ENCODE measurements at places on chromosomes 13 and 19. TPM values are rescaled to one million over a fixed set of nuclear protein-coding genes. Genes with fewer than 3 reads are reported as not detected.

The ZNF85 gene
- 10.4 TPM for total RNA-seq

The SOHLH2 gene
- not detected for total RNA-seq

The FCAR gene
- total RNA-seq = not detected

The ZNF135 gene
- total RNA-seq = 0.12 TPM

The ACP7 gene
- not detected for total RNA-seq

The FREM2 gene
- total RNA-seq = 0.15 TPM

The PRR12 gene
- 41.8 TPM for total RNA-seq

The FIZ1 gene
- total RNA-seq = 15.5 TPM

The ZNF442 gene
- total RNA-seq = 1.1 TPM

The MATK gene
- total RNA-seq = 11.2 TPM

The ZNF154 gene
- total RNA-seq = 8.5 TPM

The USE1 gene
- total RNA-seq = 27.8 TPM

The PLPPR3 gene
- total RNA-seq = not detected

The ATP1A3 gene
- total RNA-seq = 0.95 TPM

The KCNK6 gene
- total RNA-seq = 21.6 TPM

The C13orf42 gene
- total RNA-seq = not detected

The SLITRK1 gene
- not detected for total RNA-seq

The EFNB2 gene
- 0.20 TPM for total RNA-seq

The VSTM2B gene
- not detected for total RNA-seq

The SIAH3 gene
- 0.10 TPM for total RNA-seq

The SCAF1 gene
- total RNA-seq = 73.2 TPM

The ELOF1 gene
- 64.6 TPM for total RNA-seq

The STAP2 gene
- 19.1 TPM for total RNA-seq

The THAP8 gene
- total RNA-seq = 2.6 TPM

The ZNF534 gene
- not detected for total RNA-seq

The RAP2A gene
- total RNA-seq = 30.9 TPM

The LHB gene
- not detected for total RNA-seq

The AMER2 gene
- total RNA-seq = not detected

The ZNF615 gene
- 10.2 TPM for total RNA-seq

The OR4F17 gene
- not detected for total RNA-seq

The ZNF829 gene
- total RNA-seq = 4.8 TPM

The ZIC2 gene
- 2.1 TPM for total RNA-seq

The IRGC gene
- total RNA-seq = not detected

The TNFRSF19 gene
- total RNA-seq = 0.15 TPM

The LYPD5 gene
- total RNA-seq = 0.71 TPM

The ADGRE1 gene
- 15.2 TPM for total RNA-seq

The S1PR4 gene
- total RNA-seq = 179 TPM

The TICAM1 gene
- total RNA-seq = 25.9 TPM

The LILRB1 gene
- total RNA-seq = not detected

Data from T-helper 1 cell treated with Interleukin-12 subunit alpha and Interleukin-12 subunit beta and Interleukin-4 antibody, amounts not matched to agents 30 ng/mL and 1 ng/mL, for 36 hours (primary cell).